ENCODE measurements at places on chromosomes 1 and 21.

DNA sequence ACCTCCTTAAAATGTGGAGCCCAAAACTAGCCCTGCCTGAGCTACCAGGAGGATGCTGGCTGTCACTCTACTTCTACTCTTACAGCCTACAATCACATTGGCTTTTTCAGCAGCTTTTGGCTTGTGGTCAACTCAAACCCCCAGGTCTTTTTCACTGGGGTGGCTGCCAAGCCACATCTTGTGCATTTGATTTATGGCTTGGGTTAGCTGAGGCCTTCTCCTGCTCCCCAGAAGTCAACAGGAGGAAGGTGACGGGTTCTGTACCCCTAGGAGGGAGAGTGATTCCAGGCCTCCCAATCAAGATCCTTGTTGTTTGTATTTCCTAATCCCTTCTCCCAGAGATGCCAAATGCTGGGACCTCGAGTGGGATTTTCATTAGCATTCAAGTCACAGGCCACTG lies 124.3 kb downstream of the LACTBL1 start:
- DNase-seq, result no peak

GRCh38 chr1:84939761-84940160 lies 46.8 kb upstream of the LPAR3 start:
- DNase-seq, result no peak

DNA sequence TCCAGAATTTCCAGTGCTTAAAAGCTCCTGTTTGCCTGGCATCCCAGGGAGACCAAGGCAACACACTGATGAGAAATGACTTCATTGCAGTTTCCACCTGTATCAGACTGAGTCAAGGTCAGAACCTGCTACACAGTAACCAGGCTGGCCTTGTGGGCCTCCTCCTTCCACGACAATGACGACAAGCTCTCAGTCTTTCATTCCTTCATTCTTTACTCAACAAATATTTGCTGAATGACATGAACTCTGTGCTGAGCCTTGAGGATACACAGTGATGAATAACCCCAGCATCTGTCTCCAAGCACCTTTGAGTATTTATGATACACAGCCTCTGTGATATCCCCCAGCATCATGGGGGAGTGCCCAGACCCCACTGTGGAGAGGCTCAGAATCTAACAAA lies 8.9 kb upstream of the LCE5A start:
- no peak for DNase-seq

DNA sequence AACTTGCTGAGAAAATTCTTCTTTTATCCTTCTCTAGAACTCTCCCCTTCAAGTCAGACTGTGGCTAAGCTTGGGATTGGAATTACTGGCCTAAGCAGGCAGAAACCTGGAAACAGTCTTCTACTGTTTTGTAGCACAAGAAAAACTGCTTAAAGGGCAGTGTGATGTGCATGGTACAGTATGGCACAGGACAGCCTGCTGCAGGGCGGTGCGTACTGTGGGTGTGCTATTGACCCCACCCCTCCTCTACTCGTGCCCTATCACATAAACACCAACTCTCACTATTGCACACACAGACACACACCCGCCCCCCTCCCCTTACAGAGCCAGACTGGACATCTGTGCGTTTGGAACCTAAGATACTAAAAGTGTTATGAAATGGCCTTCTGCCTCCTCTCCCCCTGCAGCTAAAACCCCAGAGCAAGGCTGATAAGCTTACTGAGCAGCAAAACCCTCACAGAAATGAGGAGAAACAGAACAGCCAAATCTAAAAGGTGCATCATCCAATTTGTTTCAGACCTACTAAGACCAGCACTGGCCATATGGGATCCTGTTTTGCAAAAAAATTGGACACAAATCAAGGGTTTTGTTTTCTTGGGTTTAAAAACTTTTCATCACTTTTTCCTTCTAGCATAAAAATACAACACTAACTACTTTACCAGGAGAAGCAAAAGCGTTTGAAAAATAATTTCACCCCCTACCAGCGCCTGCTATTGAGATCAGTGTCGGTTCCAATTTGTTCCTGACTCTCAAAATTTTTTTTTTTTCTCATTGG lies 355.8 kb upstream of the LYPLAL1 start:
- no peak for DNase-seq

DNA sequence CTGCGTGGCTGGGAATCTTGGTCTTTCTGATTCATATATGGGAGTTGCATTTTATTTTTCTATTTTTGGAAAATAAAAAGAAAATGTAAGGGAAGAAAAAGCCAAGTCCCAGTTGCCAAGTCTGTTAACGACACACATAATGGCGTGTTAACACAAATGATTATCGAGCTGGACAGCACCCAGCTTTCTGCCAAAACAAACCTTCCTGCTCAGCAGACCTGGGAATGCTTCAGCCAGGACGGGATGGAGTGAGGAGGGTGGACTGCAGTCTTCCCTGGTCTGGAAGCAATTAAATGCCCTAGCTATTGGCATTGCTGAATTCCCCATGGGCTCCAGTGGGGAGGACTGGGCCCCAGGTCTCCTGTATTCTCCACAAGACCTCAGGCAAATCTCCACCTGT lies 184.2 kb upstream of the USP24 start:
- DNase-seq, result no peak

GRCh38 chr1:59393211-59394180 lies 96.6 kb downstream of the FGGY start:
- peak; percentile 95 for DNase-seq

DNA sequence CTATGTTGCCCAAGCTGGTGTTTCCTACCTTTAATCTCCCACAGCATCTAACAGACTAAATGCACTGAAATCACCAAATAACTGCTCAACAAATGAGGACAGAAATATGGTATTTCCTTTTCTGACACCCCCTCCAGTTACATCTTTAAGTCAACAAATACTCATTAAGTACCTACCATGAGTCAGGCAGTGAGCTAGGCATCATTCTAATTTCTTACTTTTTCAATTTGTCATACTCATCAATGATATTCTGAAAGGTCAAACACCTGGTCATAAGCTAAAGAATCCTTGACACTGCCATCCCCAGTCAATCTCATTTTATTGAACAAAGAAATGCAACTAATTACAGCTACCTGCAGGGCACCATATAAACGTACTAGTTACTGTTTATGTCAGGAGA lies 36.6 kb downstream of the LUZP1 start:
- DNase-seq, result no peak

GRCh38 chr1:241533326-241534115 lies 1.3 kb downstream of the KMO start:
- DNase-seq, result no peak
